ENCODE measurements at places on chromosomes 1 and 21.

DNA sequence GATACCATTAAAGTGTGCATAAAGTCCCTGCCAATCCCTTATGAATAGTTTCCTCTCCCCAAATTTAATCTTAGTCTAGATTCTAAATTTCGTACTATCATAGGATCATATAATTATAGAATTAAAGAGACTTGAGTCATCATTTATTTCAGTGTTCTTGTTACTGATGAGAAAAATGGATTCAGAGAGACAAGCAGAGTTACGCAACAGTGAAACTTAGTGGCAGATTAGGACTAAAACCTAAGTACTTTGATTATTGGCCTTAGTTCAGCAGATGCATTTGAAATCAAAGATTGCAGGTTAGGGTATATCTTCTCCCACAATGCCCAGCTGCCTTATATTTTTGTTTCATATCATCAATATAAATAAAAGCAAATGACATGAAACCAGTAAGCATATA is 843 bp upstream of the KRTAP19-7 start:
- no peak for DNase-seq

DNA sequence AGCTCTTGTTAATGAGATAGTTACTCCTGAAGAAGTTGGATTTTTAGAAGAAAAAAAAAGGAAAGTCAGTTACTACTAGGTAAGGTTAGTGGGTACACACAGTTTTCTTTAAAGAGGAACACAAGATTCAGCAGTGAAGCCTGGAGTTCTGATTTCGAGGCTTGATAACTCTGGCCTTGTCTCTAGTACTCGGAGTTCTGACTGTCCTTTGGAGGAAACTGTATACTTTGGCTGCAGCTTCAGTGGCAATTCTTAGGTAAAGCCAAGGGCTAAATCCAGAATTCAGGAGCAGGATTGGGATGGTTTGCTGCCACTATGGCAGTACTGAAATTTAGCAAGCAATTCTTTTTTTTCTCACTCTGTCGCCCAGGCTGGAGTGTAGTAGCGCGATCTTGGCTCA is 9.2 kb downstream of the ACADM start:
- DNase-seq: no peak

- peak; percentile 48 for DNase-seq
Measured at GRCh38 chr1:20074055-20074724, 4.2 kb downstream of the PLA2G5 start.

DNA sequence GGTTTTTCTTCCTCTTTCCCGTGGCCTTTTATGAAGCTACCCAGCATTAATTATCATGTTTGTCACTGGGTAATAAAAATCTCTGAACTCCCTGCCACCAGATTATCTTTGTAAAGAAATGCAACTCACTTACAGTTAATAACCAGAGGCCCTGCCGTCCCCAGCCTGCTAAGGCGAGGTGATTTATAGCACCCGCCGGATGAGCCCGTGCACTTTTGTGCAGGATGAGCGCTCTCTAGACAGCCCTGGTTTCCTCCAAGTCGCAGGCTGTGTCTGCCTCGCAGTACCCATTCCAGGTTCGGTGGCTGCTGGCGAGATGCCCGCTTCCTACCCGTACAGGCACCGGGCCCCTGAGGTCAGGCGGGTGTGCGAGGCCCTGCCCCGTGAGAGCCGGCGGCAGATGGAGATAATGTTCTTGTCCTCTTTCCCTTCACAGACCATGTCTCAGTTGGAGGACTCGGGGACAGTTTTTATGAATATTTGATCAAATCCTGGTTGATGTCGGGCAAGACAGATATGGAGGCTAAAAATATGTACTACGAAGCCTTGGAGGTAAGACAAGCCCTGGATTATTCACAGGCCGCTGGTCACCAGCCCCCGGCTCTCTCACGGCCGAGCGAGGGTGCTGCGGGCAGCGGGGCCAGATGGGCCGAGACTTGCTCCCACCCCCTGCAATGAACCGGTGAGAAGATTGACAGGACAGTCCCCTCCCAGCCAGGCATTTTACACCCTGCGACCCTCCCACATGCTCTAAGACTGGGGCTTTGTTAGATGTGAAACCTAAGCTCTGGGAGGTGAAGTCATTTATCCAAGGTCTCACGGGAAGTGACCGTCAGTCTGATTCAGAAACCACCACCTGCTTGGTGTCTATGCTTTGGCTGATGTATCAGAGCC is 28.5 kb upstream of the SELENON start:
- DNase-seq: peak; percentile 73

DNA sequence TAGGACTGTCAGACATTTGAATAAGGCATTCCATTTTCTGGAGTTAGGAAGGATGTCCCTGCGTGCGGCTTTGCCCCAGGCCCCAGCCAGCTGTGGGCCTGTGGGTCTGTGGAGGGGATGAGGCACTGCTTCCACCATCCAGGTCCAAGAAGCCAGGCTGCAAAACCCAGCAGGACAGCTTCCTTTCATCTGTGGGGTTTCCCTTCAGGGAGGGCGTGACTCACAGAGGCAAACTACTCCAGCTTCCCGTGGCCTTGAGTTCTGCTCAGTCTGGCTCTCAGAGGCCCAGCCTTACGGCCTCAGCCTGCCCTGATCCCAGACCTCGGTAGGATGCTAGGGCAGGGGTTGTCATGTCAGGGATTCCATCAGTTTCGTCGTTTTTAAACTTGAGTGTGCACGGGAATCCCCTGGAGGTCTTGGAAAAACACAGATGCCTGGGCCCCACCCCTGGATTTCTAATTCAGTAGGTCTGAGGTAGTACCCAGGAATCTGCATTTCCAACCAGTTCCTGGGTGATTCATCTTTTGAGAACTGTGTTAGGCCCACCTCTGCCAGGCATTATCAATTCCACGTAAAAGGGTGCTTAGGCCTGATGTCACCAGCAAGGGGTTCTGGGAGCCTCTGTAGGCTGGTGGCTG is 32.3 kb upstream of the TENT5C start:
- peak; percentile 39 for DNase-seq

DNA sequence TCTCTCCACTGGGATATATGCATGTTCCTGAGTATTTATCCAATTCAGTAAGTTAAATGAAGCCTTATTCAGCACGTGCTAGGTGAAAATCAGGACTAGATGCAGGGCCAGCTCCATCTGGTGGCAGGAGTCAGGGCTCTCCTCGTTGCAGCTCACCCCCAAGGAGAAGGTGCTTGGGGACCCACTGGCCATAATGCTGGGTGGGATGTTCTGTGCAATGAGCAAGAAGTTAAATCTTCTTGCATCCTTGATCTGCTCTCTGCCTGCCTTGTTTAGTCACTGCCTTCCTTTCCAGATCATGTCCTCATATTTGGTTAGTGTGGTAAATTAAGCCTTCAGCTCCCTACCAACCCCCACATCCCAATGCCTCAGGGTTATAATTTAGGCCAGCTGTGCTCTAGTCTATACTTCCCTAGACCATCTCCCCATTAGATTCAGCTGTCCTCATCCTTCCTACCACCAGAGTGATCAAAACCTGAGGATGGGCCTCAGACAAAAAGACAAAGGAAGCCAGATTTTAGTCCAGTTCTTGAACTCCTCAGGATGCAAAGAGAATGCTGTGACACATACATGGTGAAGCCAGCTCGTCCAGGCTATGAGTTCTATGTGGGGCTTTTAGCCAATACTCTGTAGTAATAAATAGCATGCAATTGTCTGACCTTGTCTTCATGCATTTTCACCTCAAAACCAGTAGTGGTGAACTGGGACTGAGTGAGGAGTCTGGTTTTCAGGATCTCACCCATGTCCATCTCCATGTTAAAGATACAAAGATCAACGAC is 55.9 kb downstream of the SEC16B start:
- peak; percentile 25 for DNase-seq

- no peak for DNase-seq
Measured at GRCh38 chr1:226712742-226713419, 26.2 kb downstream of the ITPKB start.

GRCh38 chr1:16164213-16165072 is 8.6 kb upstream of the EPHA2 start:
- DNase-seq: peak; percentile 98

GRCh38 chr1:150560576-150561253 is 11.5 kb downstream of the ADAMTSL4 start:
- DNase-seq: peak; percentile 88

DNA sequence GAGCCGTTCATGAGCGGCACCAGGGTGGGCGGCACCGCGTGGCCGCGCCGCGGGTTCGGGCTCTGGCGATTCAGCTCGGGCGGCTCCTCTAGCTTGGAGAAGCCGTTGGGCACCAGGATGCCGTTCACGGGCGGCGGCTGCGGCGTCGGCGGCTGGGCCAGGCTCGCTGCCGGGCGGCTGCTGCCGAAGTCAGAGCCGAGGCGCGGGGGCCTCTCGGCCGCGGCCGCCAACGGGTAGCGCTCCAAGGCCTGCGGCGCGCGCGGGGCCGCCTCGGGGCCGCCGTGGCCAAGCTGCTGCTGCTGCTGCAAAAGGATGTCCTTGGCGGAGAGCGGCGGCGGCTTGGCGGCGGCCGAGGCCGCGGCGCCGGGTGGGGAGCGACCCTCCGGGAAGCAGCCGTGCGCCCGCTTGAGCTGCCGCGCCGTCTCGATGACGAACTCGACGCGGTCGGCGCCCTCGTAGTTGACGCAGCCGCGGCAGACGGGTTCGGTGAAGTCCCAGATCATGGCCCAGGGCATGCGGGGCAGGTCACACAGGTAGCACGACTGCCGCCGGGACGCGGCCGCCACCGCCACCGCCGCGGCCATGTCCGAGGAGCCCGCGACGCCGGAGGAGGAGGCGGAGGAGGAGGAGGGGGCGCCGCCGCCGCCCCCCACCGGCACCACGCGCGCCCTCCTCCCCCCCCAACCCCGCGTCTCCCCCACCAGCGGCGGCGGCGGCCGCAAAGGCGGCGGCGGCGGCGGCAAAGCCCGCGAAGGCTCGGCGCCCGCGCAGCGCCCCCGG is 877 bp downstream of the IRF2BP2 start:
- peak; percentile 59 for DNase-seq

DNA sequence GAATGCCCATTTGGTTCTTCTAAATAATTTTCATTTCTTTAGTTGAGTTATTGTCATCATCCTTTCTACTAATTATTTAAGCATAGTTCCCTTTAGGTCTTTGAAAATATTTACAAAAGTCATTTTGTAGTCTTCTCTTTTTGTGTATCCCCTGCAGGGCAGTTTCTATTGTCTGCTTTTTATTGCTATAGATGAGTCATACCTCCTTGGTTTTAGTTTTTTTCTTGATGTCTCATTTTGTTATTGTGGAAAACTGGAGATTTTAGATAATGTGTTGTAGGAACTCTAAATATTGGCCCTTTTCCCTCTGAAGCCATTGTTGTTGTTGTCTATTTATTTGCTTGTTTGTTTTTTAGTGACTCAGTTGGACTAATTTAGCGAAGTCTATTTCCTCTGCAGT is 387.9 kb downstream of the NUF2 start:
- peak; percentile 5 for DNase-seq
